ENCODE measurements at places on chromosomes 11 and 22. TPM values are rescaled to one million over a fixed set of nuclear protein-coding genes. Genes with fewer than 3 reads are reported as not detected.

The OR6X1 gene
- total RNA-seq, result not detected

The AGBL2 gene
- 0.67 TPM for total RNA-seq

The C22orf42 gene
- not detected for total RNA-seq

DNA sequence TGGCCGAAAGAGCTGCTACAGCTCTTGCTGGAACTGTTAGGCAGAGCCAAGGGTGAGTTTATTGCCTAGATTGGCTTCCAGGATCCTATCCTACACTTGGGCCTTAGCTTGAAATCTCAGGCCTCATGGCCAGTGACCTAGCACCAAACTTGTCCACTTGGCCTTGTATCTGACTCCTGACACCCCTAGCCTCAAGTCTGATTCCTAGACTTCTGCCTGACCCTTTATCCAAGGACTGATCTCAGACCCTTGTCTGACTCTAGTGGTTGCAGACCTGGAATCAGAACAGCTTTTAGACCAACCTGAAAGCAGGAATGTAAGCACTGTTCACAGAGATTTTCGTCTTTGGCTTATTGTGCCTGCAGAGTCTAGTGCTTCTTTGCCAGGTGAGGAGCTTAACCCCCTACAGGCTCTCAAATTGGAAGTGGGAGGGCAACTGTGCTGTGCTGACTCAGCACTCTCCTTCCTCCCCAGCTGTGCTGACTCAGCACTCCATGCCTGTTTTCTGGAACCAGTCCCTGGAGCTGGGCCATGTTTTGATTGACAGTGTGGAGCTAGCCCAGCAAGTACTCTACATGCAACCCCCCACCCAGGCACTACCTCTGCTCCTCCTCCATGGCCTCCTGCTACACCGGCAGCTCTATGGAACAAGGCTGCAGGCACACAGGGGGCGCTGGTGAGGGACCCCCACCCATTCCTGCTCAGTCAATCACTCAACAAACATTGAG lies 35.1 kb downstream of the RRP8 start:
- H3K27me3 ChIP-seq, result no peaks in the 10 kb centered on the region
- DNase-seq, result no peak
- no peaks in the 10 kb centered on the region for H3K36me3 ChIP-seq
- H3K27ac ChIP-seq, result no peak overlapping the region
- H3K4me3 ChIP-seq, result no peak overlapping the region
